ENCODE measurements at places on chromosomes 7 and 10.
A peak's percentile ranks its signal among the peaks of the same experiment; 100 is the strongest.

- DNase-seq = no peak
Observed at GRCh38 chr10:120480065-120480600, 23.1 kb downstream of the PLPP4 start.

GRCh38 chr7:1842321-1843221, 172.5 kb downstream of the ELFN1 start:
- DNase-seq = no peak

DNA sequence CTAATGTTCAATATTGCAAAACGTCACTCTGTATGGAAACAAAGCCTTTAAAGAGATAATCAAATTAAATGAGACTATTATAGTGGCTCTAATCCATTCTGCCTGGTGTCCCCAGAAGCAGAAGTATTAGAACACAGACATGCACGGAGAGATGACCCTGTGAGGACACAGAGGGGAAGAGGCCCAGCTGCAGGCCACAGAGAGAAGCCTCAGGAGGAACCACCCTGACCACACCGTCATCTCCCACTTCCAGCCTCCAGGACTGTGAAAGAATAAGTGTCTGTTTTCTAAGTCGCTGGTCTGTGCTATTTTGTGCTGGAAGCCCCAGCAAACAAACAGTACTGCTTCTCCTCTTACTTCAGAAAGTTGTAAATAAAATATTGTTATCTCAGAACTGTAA, 283.5 kb upstream of the ADARB2 start:
- DNase-seq = no peak

GRCh38 chr7:50869108-50869725, 86.5 kb upstream of the GRB10 start:
- peak; percentile 85 for DNase-seq

DNA sequence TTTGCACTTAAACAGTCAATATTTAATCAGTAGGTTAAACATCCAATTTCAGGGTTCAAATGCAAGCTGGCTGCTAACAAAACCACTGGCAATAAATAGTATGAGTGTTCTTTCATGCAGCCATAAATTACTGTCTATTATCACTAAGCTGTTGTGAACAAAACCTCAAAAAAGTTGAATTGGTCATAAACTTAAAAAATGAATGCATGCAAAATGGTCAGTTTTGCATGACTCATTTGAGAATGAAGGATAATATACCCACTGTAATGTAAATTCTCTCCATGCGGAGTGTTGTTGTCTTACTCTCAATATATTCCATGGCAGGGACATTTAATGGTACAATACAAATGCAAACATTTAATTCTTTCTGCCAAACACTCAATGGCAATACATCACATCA, 226.4 kb downstream of the MAGI2 start:
- no peak for DNase-seq

DNA sequence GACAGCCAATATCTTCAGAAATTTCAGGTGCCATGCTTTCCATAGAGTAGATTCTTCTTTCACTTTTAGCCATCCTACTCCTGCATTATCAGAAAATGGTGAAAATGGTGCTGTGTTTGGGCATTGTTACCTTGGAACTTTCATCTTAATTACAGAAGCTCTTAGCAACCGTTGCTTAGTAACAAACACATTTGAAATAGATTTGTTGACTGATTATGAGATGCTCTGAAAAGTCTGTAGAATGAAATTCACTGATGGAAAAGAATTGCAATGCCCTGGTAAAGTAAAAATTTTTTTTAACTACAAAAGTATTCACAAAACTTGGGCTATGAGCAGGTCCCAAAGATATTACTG, 249.3 kb upstream of the NEBL start:
- no peak for DNase-seq

DNA sequence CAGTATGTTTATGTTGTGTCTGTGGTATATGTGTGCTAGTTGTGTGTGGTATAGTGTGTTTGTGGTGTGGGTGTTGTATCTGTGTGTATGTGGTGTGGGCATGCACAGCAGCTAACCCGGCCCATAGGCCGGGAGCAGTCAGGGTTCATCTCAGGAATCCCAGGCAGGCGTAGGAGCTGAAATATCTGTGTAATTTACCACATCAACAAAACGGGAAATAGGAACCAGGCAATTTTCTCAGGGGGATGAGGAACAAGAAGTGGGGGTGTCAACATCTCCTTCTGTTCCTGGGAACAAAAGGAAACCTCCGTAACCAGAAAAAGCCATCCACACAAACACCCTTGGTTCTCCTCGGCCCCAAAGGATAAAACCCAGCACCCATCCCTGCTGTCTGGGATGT, 24.5 kb upstream of the ZNF488 start:
- DNase-seq = no peak
